Activated naive CD4-positive, alpha-beta T cell (primary cell): ENCODE measurements at places on chromosomes 12 and 14.

- no peak for DNase-seq
Measured at GRCh38 chr12:30178916-30179315, 395.2 kb upstream of the TMTC1 start.

GRCh38 chr14:58239244-58240195 lies 5.1 kb upstream of the PSMA3 start:
- peak; percentile 62 for DNase-seq

DNA sequence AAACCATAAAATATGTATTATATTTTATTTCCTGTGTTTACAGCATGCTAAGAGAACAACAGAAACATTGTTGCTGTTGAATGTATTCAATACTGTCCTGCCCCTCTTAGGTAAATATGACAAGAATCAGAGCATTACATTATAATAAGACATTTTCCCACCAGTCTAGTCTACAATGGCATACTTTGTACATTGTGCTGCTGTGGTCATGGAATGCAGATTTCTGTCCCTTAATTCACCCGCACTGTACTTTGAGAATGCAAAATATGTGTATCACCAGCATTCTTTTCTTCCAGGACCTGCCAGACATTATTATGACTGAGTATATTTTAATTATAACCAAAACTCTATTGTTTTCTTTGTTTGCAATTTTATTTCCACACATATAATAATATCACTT lies 16.5 kb upstream of the OR10AD1 start:
- DNase-seq, result no peak

DNA sequence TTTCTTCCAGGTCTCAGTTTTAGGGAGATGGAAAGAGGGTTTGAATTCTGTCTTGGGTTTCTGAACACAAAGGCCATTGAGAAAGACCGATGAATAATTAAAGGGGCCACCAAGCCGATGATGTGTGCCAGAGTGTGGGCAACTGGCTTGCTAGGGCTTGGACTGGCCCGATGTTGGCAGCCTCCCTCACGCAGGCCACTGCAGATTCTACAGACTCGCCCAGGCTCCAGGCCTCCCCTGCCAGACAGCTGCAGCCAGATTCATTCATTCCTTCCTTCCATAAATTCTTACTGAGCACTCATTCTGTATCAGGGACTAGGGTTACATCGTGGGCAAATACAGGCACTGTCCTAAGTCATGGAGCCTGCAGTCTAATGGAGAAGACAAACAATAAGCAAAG lies 34.9 kb downstream of the ACTN1 start:
- no peak for DNase-seq

GRCh38 chr12:13799574-13799973 lies 181.8 kb downstream of the GRIN2B start:
- no peak for DNase-seq

GRCh38 chr12:11905534-11905933 lies 165.2 kb upstream of the BCL2L14 start:
- DNase-seq, result no peak

DNA sequence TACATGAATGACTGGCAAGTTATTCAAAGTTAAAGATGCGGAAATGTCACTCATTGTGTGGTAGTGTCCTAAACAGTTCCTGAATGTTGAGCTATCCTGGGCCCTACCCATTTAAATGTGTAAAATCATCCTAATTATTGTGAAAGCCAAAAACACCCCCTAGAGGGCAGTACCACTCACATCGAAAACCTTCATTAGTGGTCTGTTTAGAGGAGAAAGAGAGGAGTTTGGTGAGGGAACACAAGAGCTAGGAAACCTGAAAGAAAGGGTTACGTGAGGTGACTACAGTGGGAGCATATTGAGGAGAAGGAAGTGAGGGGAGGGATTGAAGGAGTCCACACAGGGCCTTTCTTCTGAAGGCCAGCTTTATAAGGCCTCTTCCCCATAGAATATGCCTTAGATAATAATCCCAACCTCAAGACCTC lies 2.5 kb upstream of the TEP1 start:
- no peak for DNase-seq

GRCh38 chr12:83210933-83211332 lies 524.2 kb downstream of the TMTC2 start:
- no peak for DNase-seq
